ENCODE measurements at places on chromosomes 6 and 20.

DNA sequence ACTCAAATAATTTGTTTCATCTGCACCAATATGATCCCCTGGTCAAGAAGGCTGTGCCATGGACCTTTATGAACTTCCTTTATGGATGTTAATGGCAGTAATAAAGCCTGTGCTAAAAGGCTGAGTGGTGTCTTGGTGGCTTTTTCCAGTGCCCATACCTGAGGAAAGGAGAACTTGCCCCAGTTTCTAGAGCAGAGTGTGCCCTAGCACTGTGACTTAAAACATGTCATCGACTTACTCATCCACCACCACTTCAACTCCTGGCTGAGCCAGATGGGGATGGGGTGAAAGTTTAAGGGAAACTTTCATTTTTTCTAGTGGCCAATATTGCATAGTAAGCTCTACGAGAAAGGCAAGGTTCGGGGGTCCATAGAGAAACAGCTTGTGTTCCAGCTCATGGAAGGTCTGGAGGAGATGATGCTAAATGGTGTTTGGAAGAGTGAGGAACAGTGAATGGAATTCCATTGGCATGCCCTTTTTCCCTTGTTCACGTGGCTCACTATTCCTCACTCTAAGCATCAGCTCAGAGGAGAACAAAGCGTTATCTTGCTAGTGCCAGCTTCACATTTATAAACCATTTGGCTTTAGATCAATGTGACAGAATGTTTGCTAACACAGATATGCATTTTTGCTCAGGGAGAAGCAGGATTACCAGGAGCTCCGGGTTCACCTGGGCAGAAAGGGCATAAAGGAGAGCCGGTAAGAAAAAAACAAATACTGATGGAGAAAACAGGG, 71.2 kb downstream of the COL19A1 start:
- no peak for DNase-seq

DNA sequence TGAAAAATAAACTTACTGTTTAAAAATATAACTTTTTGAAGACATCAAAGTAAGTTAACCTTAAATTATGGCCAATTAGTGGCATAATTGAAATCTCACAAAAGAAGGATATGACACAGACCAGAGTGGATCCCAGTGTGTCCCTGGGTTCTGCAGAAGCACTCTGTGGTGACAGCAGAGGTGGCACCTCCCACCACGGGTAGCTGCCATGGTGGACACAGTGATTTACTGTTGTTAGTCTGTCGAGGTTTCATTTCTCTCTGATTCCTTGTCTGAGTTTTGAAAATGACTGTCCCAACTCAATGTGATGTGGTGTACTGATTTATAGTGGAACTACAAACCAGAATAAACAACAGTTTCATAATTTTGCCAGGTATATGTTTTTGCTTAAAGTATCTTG, 76.5 kb downstream of the TULP4 start:
- no peak for DNase-seq

DNA sequence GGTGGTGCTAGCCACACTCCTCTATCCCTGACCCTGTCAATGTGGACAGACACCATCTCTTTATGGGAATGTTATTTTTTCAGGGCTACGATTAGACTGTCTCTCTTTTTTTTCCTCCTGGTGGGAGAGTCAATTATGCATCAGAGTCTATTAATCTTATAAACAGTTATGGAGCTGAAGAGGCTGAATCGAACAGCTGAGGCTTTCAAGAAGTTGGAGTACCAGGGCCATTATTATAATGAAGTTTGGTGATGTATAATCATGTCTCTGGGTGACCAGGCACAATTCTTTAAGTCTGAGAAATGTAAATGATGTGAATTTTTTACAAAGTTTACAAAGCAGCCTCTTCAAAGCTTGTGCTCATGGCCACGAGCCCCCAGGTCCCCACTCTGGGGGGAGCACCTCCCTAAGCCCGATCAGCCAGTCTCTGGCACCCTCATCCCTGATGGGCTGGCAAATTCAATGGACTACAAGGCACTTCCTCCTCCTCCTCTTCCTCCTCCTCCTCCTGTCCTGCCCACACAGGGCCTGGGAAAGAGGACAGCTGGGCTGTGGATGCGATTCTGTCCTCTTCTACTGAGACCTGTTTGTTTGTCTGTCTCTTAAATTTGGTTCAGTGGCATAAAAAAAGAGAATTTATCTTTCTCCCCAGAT, 43.9 kb upstream of the QKI start:
- DNase-seq: no peak

- no peak for DNase-seq
Measured at GRCh38 chr6:113779656-113780055, 77.5 kb upstream of the MARCKS start.

DNA sequence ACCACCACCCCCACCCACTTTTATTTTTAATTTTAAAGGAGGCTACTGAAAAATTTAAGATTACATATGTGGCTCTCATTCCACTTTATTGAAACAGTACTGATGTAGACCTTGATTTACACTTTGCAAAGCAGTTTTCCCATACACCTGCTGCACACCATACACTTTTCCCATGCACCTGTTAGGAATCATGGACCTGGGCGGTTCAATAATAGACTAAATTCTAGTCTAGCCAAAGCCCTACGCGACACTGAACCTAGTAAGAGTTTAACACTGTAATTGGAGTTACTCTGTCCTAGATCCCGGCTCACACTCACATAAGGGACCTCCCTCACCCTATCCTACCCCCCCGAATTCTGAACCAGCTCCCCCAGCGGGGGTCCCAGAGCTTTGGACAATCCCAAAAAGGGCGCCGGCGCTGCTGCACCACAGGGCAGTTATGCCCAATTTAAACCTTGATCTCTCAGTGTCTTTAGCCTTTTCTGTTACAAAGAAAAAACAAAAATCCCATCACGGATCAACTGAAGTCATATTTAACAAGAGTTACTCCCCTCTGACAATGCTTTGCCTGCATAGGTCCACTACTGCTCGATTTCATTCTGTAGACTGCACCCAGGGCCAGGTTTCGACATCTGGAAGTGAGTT, 2.4 kb upstream of the GCLC start:
- DNase-seq: no peak

DNA sequence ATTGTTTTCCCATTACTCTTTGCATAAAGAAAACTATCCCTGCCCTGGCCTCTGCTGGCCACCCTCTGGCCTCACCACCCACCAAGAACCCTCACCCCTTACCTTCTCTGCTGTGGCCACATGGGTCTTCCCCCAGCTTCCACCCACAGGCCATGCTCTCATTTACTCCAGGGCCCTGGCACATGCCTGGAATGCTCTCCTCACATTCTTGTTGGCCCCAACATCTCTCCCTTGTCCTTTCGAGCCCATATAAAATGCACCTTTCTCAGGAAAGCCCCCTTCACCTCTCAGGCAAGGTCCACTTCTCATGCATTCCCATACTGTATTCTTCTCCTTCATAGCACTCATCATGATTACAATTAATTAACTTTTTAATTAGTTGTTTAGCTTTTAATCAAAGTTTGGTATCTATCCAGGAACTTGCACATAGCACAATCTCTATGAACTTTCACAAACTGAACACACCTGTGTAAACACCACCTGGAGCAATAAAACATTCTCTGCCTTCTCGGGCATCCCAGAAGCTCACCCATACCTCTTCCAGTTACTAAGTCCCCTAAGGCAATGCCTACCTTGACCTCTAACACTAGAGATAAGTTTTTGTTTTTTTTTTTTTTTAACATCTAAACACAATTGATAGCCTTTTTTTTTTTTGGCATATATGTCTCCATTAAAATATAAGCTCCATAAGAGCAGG, 617.2 kb downstream of the PTPRT start:
- DNase-seq: no peak

DNA sequence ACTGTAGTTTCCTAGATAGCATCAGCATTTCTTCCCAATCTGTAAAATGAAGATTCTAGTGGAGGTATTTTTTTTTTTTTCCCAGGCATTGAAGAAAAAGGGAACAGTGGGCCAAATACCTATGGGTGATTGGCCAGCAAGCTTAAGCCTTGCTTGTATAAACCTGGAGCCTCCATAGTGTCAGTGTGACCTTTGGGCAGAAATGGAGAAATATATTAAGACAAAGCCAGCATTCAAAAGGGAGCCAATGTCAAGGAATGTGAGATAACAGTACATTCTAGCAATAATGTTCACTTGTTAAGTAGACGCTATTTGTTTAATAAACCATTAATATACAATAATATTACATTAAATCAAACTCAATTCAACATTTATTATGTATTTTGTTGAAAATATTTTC, 275.4 kb downstream of the FOXA2 start:
- no peak for DNase-seq

- no peak for DNase-seq
Measured at GRCh38 chr6:74631564-74631963, 574.3 kb downstream of the COL12A1 start.

DNA sequence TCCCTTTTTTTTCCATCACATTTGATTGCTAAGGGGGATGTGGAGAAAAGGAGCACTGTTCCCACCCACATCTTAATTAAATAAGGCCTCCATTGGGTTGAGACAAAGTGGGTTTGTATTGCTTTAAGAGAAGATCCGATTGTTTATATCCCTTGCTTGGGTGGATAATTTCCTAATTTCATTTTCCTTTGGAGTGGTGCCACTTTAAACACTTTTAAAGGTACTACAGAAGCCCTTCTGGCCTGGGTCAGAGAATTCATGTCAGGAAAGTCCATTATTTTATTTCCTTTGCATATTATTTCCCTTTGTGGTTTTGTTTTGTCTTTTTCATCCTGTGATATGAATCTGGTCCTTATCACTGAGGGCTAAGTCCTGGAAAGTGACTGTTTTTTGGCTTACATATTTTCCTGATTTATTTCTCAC, 56.9 kb downstream of the PHACTR2 start:
- DNase-seq: no peak

- no peak for DNase-seq
Measured at GRCh38 chr20:59120491-59120890, 43.1 kb upstream of the ZNF831 start.

- no peak for DNase-seq
Measured at GRCh38 chr20:34639755-34640222, 37.1 kb downstream of the PIGU start.

GRCh38 chr20:12882832-12883506, 125.8 kb upstream of the SPTLC3 start:
- no peak for DNase-seq

GRCh38 chr6:92737983-92738382, 681.4 kb downstream of the EPHA7 start:
- DNase-seq: no peak

DNA sequence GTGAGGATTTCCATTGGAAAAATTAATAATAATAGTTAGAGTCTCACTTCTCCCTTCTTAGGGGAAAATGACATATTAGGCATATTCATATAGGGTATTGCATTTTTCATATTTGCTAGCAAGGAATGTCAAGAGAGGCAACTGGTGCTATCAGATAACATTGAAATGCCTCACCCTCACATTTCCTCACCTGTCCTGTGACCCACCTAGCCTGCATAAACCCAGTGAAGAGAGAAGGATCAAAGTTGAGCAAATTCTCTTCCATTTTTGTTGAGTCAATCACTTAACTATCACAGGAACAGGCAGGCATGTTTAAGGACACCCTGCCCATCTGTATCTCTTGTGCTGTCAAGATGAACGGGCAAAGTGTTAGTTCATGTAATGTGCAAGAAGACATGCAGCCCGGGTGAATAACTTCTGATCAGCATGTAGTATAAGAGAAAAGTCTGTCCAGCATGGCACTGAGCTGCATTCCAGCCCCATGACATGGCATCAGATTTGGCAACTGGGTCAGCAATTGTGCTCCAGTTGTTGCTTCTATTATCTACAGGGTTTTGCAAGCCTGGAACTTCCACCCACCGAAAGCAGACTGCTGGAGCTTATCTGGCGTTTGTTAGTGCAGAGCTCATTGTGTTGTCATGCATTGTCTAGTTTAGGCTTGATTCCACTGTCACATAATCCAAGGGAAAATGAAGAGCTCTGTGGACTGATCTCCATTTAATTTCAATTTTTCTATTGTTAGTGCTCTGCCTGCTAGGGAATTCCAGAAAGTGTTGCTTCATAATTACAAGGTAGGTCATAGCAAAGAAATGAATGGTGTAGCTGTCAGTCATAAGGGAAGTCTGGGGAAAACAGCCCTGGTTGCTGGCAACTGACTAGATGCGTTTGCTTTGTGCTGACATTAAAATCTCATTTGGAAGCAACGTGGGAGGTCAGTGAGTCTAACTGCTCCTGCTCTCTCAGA, 138.4 kb upstream of the TNFAIP3 start:
- no peak for DNase-seq

GRCh38 chr6:7528565-7528964, 12.9 kb upstream of the DSP start:
- DNase-seq: no peak

Data from right cardiac atrium (tissue), 5 donors.